Eye (tissue), 1 donor: ENCODE measurements at places on chromosomes 16 and 17.

DNA sequence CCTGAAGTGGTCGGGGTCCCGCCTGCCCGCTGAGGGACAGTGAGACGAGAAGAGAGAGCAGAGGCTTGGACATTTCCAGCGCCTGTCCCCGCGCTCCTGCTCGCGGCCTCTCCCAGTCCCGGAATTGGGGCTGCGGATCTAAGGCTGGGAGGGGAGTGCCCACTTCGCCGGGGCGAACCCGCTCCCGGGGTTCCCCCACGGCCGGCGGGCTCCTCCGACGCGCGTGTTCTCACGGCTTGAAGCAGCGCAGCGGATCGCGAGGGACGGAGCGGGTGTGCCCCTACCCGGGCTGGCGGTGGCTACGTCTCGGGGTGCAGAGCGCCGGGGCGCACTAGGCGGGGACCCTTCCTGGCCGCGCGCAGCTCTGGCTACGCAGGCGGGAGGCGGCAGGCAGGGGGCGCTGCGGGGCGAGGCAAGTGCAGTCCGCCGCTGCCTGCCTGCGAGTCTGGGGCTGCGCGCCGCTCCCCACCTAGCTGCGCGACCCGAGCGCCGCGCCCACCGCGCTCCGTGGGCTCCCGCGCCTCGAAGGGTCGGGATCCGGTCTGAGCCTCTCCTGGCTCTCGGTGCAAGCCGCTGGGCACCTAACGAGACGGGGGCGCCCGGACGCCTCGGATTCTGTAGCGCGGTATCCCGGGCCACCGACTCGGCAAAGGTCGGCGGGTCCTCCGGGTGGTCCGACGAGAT is 1.2 kb downstream of the NGFR start:
- DNase-seq = peak; percentile 93

- peak; percentile 71 for DNase-seq
Measured at GRCh38 chr16:86578611-86579267, 390 bp downstream of the FOXL1 start.

- no peak for DNase-seq
Measured at GRCh38 chr17:68302666-68303065, 11.4 kb downstream of the ARSG start.

- no peak for DNase-seq
Measured at GRCh38 chr17:18016426-18016825, 22.5 kb downstream of the ATPAF2 start.

DNA sequence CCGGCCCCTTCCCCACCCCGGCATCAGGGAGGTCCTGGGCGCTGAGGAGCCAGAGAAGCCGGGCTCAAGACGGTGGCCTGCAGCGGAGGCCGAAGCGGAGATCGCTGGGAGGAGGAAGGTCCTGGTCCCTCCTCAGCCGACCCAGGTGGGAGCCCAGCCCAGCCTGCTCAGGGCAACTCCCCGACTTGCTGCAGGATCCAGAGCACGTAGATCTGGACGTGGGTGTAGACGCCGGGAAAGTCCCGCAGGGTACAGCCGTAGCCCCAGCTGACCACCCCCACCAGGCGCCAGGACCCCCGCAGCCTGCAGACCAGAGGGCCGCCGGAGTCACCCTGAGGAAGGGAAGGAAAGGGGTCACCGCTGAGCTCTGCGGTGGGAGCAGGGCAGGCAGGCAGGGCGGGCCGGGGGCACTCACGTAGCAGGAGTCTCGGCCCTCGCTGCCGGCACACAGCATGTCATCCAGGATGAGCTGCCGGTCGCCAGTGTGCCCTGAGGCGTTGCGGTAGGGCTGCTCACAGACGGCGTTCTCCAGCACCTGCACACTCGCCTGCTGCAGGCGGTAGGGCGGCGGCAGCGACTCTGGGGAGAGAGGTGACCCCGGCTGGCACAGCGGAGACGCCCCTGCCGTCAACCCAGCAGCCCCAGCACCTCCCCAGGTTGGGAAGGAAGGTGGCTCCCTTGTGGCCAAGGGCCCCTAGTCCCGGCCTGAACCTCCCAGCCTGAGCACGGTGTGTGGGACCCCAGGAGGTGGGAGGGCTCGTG is 5.4 kb downstream of the TPSD1 start:
- DNase-seq = peak; percentile 50

DNA sequence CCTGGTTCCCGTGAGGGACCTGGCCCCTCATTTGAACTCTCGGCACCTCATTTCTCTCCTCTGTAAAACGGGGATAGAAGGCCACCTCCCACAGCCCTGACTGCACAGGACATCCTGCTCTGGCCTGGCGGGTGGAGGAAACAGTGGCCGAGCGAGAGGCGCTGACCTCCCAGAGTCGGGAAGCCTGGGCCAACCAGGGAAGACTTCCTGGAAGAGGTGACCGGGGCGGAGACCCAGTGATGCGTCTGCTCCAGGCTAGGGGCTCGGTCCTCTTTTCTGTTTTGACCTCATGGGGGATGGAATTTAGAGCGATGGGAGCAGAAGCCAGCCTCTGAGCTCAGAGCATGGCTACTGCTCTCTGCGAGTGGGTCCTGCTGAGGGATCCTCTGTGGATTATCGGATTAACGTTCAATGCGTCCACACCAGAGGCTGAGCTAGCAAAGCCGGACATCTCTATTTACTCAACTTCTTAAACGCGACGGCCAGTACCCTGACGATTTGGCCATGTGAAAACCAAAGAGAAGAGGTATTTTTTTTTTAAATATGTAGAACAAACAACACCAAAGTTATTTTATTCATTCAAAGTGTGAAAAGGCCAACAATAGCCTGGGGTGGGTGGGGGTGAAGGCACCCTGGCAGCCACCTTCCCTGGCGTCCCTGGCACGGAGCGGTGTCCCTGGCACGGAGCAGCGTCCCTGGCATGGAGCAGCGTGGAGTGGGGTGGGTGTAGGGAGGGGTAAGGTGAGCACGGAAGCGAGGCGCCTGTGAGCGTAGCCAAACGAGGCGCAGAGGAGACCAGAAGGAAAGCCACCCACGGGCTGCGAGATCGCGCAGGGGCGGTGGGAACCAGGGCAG is 9.2 kb upstream of the MSLN start:
- DNase-seq = no peak

- DNase-seq = no peak
Measured at GRCh38 chr16:63323055-63323454, 1286.8 kb upstream of the CDH8 start.

GRCh38 chr16:27432558-27432957 is 30.6 kb downstream of the IL21R start:
- no peak for DNase-seq

DNA sequence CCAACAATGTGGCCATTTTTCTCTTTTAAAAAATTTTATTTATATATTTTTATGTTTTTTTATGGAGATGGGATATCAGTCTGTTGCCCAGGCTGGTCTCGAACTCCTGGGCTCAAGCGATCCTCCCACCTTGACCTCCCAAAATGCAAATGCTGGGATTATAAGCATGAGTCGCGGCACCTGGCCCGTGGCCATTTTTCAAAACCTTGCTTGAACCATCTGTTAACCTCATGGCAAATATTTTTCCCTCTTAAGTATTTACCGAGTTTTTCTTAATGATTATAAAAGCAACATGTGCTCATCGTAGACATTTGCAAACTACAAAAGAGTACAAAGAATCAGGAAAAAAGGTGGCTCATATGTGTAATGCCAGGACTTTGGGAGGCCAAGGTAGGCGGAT is 127.6 kb downstream of the ABCC6 start:
- no peak for DNase-seq

DNA sequence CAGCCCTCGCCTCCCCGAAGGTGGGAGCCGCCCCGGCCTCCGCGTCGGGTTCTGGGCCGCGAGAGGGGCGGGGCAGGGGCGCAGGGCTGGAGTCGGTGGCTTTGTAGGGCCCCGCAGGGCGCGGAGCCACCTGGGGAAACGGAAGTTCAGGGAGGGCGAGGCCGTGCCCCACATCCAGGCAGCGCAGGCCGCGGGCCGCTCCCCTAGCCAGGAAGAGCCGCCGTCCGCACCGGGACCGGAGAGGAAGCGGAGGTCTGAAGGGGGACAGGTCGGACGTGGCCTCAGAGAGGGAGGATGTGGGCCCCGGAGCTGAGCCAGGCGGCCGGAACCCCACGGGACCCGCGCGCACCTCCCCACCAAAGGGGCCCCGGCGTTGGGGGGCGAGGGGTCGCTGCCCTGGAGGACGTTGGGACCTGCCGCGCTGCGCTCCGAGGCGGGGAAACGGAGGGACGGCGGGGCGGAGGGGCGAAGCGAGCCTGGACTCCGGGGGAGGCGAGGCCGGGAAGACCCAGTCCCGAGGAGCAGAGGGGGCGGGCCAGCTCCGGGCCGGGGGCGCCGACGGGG is 482 bp upstream of the SLC16A3 start:
- DNase-seq = peak; percentile 51

GRCh38 chr16:51343411-51343810 is 192.3 kb upstream of the SALL1 start:
- DNase-seq = no peak

GRCh38 chr16:73506568-73507056 is 458.7 kb upstream of the ZFHX3 start:
- no peak for DNase-seq

- DNase-seq = no peak
Measured at GRCh38 chr16:28289048-28289447, 3.3 kb upstream of the SBK1 start.

- DNase-seq = no peak
Measured at GRCh38 chr16:74439685-74440084, 18.4 kb upstream of the CLEC18B start.

GRCh38 chr16:54928016-54928356 is 2.7 kb upstream of the IRX5 start:
- DNase-seq = peak; percentile 80

GRCh38 chr16:71201556-71201955 is 29.0 kb downstream of the HYDIN start:
- DNase-seq = no peak

GRCh38 chr17:58278661-58279015 is 2.1 kb downstream of the MPO start:
- no peak for DNase-seq

DNA sequence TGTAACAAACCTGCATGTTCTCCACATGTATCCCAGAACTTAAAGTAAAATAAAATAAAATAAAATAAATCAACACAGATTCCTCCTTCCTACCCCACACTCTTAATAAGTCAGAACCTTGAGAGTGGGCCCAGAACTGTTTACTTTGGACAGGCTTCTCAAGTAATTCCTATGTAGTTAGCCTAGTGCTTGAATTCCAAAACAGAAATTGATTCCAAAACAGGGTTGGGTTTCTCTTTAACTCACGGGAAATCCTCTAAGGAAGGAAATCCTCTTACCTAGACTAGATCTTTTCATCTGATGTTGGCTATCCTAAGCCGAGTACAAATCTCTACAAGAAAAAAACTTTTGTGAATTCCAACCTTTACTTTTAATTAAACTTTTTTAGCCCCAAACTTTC is 324.7 kb upstream of the C16orf82 start:
- DNase-seq = no peak

DNA sequence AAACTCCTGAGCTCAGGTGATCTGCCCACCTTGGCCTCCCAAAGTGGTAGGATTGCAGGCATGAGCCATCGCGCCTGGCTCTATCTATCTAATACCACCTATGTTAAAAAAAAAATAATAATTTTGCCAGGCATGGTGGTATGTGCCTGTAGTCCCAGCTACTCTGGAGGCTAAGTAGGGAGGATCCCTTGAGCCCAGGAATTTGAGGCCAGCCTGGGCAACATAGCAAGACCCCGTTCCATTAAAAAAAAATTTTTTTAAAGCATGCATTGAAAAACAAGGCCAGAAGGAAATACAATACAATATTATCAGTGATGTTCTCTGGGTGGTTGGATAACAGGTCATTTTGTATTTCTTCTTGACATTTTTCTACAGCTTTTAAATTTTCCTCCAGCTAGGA is 45.2 kb upstream of the HELZ start:
- no peak for DNase-seq
